ENCODE measurements at places on chromosomes 11 and 22. TPM values are rescaled to one million over a fixed set of nuclear protein-coding genes. Genes with fewer than 3 reads are reported as not detected.

GRCh38 chr11:96384156-96384555 is 5.6 kb downstream of the CCDC82 start:
- no peak for DNase-seq

- peak; percentile 50 for DNase-seq
Measured at GRCh38 chr11:118914178-118914918, 11.4 kb downstream of the BCL9L start.

Gene OR8H3
- total RNA-seq: not detected

GRCh38 chr11:112017538-112017937 is 7.7 kb upstream of the DLAT start:
- DNase-seq: no peak

Gene KLHDC7B
- total RNA-seq: 0.17 TPM

Gene UBQLN3
- total RNA-seq: not detected

- peak; percentile 18 for DNase-seq
Measured at GRCh38 chr22:32579529-32580220, 105.1 kb downstream of the FBXO7 start.

GRCh38 chr11:112583261-112583893 is 322.7 kb upstream of the PLET1 start:
- DNase-seq: no peak

Gene DMC1
- total RNA-seq: 0.28 TPM

GRCh38 chr11:28760676-28761390 is 652.6 kb downstream of the METTL15 start:
- DNase-seq: peak; percentile 81

GRCh38 chr11:115616971-115617370 is 112.8 kb upstream of the CADM1 start:
- peak; percentile 78 for DNase-seq

Gene CAPN1
- total RNA-seq: 170 TPM

DNA sequence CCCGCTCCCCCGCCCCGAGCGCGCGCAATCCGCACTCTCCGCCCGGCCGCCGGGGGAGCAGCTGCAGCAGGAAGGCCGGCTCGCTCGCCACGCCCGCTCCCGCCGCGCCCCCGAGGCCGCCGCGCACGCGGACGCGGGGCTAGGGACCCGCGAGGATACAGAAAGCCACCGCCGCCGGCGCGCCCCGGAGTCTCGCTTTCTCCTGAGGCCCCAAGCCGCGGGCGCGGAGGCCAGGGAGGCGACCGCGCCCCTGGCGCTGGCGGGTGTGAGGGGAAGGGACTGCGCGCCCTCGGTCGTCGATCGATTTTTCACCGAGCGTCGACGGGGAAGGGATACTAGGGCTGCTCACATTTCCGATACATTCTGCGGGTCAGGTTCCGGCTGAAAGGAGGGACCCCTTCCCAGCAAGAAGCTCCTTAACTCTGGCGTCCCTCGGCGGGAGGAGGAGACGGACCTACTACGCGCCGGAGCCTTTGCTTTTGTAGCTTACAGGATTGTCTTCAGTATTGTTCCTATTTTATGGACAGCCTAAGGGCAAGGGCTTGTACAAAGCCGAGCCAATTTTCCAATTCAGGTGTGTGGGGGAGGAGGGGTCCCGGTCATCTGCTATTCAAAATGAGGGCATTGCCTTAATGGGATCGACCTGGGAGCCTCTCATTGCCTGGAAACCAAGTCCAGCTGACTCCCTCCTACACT is 416 bp upstream of the GAB2 start:
- DNase-seq: peak; percentile 44

DNA sequence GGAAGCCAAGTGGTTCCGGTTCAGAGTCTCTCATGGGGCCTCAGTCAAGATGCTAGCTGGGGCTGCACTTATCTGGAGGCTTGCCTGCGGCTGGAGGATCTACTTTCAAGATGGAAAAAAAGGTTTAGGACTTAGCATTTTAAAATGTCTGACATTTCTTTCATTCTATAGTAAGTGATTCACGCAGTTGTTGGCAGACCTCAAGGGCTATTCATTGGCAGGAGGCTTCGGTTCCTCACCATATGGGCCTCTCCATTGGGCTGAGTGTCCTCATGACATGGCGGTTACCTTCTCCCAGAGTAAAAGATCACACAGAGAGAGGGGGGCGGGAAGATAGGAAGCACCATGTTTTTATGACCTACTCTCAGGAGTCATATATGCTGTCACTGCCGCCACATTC is 298.0 kb upstream of the PLET1 start:
- no peak for DNase-seq

Measured in A172 (cell line).